Inflammatory macrophage treated with lipopolysaccharide for 4 hours (primary cell): ENCODE measurements at places on chromosomes 7 and 10.

GRCh38 chr7:43856996-43857395 is 12.3 kb downstream of the MRPS24 start:
- no peak for DNase-seq

- DNase-seq: peak; percentile 89
Measured at GRCh38 chr10:104337985-104338735, at the start of gene ITPRIP. Gene ITPRIP, minus strand, starts transcription at chr10:104338465. Its CDS starts 22,414 bp downstream, at chr10:104316051.

GRCh38 chr10:78963074-78964034 is 105.4 kb upstream of the ZMIZ1 start:
- no peak for DNase-seq

DNA sequence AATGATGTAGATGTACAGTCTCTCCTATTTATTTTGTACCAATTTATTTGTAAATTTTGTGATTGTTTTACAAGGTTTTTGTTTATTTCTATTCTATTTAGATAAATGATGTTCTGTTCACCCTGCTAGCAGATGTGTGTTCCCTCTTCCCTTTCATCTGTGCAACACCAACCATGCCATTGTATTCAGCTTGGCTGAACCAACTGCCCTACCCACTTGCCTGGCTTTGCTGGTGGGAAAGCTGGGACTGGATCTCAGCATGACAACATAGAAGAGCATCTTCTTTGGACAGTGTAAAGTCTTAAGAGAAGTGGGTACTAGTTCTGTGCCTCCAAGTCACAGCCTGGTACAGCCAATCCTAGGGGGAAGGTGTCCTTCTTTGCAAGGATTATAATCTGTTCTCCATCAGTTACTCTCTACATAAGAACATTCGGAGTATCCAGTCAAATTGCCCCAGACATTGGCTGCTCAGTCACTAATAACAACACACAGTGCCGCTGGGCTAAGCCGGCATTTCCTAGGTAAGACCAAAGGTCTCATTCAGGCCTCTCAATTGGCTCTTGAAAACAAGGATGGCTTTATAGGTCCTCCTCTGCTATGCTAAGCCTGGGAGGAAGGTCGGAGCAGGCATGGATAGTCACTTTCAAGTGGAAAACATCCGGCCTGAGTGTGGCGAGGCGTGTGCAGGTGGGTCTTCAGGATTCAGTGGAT is 109.7 kb downstream of the NT5C2 start:
- no peak for DNase-seq

DNA sequence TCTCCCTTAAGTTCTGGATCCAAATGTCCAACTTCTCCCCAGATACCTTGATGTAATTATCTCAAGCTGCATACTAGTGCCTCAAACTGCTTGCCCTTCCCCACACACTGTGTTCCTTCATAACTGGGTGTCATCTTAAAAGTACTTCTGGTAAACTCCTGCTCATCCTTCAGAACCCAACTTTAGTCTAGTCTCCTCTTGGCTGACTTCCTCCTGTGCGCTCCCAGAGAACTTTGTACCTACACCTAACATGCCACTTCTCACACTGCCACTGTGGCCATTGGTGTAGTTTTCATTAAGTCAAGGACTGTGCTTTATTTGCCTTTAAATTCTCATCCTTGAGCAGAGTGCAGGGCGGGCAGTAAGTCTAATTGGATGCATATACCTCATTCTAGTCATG is 575.2 kb upstream of the GALNT17 start:
- DNase-seq: no peak

GRCh38 chr10:48577158-48577557 is 27.7 kb downstream of the ARHGAP22 start:
- DNase-seq: peak; percentile 89

DNA sequence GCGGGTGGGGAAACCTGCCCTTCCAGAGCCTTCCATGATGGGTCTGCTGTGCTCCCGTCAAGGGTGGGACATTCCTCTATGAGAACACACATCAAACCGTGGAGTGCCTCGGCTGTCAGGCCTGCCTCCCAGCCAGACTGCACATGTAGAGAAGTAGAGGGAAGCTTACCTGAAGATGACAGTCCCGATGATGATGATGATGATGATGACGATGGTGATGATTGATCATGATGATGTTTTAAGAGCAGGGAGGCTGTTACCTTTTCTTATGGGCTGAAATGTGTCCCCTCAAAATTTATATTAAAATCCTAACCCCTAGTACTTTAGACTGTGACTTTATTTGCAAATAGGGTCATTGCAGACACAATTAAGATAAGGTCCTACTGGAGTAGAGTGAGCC is 76.1 kb upstream of the ANLN start:
- DNase-seq: no peak

DNA sequence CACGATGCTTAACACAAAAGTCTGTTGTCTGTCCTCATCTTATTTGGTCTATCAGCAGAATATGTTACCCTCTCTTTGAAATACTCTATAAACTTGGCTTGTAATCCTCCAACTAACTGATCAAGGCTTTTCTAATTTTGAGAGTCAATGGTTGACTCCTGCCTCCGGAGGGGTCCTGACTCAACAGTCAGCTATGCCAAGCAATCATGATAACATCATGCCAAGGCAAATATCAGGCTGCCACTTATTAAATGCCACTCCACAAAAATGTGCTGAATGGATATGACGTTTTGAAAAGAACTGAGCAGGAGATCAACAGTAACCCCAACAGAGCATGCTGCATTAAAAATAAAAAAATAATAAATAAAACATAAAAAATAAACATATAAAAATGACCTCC is 116.1 kb downstream of the PARD3 start:
- DNase-seq: no peak

- no peak for DNase-seq
Measured at GRCh38 chr10:26903431-26904217, 42.9 kb upstream of the ABI1 start.

GRCh38 chr10:44370731-44371248 is 14.1 kb downstream of the CXCL12 start:
- DNase-seq: no peak

GRCh38 chr10:123068087-123068853 is 59.5 kb downstream of the ACADSB start:
- no peak for DNase-seq

DNA sequence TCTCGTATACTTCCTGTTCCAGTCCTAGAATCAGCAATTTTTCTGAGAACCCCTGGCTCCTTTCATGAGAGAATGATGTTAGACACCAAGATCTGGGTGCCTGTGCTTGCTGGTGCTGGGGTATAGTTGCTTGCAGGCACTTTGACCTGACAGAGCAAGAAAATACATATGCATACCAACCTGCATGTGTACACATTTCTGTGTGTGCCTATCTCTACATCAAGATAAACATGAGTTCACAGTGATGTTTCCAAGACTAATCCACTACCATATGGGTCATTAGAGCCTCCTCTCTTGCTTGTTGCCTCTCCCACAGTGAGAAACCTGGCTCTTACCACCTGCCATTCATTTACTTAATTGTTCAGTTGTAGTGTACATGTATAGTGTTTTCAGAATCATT is 229.1 kb upstream of the IGFBP3 start:
- no peak for DNase-seq

DNA sequence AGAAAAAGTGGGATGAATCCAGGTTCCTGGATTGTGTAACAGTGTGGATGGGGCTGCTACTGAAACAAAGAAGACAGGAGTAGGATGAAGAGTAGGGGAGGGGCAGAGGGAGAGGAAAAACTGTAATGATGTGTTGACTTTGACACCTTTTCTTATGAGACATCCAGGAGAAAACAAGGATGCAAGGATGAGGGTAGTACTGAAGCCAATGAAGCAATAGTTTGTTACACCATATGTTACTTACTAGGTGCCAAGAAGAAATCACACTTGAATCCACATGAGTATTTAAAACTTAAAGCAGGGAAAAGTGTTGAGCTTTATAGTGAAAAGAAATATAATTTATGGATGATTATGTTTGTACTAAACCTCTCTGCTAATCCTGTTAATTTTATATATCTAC is 420.6 kb downstream of the ARL4A start:
- DNase-seq: no peak

DNA sequence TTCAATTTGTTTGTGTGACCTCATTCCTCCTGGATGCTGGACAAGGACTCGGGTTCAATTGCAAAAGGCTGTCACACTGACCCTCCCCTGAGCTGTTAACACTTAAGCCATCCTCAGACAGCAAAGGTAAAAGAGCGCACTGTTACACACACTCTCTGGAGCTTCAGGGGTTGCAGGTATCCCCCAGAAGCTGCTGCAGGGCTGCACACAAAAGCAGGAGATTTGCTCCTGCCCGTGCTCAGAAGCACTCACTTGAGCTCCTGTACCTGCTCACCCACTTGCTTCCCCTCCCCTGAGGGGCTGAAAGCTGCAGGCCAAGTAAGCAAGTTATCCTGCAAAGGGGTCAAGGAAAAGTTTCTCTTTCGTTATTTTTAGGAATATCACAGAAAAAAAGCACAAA is 886.2 kb upstream of the ZWINT start:
- no peak for DNase-seq

DNA sequence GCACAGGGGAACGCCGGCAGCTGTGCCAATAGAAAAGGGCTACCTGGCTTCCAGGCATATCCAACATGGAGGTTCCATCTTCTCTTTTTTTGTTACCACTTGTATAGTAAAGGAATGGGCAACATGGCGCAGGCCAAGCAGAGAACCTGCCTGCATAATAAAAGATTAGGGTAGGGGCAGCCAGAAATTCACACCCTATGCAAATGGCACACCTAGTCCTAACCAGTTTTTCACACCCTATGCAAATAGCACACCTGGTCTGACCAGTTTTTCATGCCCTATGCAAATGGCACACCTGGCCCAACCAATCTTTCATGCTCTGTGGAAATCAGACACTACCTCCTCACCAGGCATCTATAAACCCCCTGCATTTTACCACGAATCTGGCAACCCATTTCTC is 369.5 kb downstream of the IPMK start:
- DNase-seq: no peak

DNA sequence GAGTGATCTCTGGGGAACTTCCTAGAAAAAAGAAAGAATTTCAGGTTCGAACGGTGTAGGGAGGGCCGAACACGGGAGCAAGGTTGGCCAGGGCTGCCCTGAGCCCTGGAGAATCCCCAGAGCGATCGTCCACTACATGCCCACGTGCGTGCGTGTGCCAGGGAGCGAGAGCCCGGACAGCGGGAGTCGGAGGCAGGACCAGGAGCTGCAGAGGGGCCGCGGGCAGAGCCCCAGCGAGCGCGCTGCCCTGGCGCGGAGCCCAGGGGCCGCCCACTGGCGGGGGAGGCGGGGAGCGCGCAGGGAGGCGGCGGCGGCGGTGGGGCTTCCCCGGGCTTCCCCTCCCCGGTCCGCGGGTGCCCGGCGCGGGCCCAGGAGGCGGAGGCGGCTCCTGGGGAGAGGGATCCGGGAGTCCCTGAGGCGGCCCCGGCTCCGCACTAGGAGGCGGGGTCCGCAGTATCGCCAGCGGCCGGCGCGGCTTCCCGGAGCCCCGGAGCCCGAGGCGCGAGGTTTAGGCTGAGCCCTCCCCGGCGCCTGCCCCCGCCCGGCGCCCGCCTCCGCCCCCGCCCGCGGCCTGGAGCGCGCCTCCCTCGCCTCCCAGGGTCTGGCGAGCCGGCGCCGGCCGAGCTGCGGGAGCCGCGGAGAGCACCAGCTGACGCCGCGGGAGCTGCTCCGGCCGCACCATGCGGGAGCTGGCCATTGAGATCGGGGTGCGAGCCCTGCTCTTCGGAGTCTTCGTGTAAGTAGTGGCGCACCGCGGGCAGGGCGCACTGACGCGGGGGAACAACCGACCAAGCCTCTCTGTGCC is at the start of gene PLPP4:
PLPP4 (plus strand) TSS at position 602 of the 805 bp plus-strand sequence; CDS start at position 681, 79 bp downstream.
- DNase-seq: no peak

GRCh38 chr10:99844433-99844955 is 62.1 kb downstream of the ABCC2 start:
- DNase-seq: no peak

- DNase-seq: no peak
Measured at GRCh38 chr7:119647286-119647685, 625.7 kb upstream of the KCND2 start.

- DNase-seq: no peak
Measured at GRCh38 chr7:94996369-94996768, 89.0 kb downstream of the PPP1R9A start.

GRCh38 chr7:128000048-128000447 is 31.2 kb downstream of the LRRC4 start:
- DNase-seq: peak; percentile 73

- DNase-seq: no peak
Measured at GRCh38 chr10:5630112-5630436, 36.3 kb downstream of the ASB13 start.

DNA sequence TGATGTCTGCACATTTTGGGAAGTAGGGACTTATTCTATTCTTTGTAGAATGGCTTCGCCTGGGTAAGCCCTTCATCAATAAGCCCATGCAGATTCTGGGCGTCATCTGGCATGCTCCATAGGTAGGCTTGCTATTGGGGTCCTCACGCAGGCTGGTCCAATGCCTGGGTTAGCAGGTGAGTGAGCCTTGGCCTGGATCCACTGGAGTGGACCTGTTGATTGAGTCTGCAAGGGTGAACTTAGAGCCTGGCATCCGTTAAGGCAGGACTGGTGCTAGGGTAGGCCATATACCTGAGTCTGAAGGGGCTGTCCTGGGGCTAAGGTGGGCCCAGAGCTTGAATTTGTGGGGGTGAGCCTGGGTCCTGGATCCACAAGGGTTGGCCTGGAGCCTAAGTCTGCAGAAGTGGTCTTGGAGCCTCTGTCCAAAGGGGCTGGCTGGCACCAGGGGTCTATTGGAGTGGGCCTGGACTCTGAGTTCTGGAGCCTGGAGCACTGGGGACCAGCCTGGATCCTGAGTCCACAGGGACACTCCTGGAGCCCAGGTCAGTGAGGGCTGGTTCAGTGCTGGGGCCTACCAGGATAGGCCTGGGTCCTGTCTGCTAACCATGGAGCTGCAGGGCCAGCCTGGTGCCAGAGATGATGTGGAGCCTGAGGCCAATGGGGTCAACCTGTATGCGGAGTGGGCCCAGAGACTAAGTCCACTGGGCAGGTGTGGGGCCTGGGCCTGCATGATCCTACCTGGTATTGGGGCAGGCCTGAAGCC is 297.7 kb downstream of the PTPRN2 start:
- DNase-seq: no peak

GRCh38 chr7:138491612-138492386 is 31.7 kb downstream of the TRIM24 start:
- DNase-seq: no peak

DNA sequence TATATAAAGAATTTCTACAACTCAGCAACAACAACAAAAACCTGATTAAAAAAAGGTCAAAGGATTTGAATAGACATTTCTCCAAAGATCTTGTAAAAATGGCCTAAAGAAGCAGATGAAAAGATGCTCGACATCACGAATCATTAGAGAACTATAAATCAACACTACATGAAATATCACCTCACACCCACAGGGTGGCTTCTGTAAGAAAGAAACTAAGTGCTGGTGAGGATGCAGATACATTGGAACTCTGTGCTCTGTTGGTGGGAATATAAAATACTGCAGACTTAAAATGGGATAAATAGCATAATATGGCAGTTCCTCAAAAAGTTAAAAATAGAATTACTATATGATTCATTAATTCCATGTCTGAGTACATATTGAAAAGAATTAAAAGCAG is 38.3 kb upstream of the CDCA7L start:
- DNase-seq: no peak
